ENCODE measurements at places on chromosomes 5 and 9.

DNA sequence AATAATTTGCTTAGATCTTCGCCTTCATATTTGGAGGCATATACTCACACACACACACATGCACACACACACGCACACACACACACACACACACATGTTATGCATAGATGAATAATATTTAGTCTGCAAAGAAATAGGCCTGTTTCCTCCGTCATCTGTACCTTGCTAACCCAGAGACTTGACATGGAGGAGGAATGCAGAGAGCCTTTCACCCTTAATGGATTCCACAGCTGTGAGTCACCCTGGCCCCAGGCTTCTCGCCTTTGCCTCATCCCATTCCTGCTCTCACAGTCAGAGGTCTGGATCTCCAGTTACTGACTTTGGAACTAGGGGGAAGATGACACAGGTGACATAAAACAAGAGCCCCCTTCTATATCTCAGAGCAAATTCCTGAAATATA lies 29.7 kb downstream of the ZNF462 start:
- no peaks in the 10 kb centered on the region for H3K4me1 ChIP-seq
- DNase-seq, result no peak
- no peaks in the 10 kb centered on the region for H3K36me3 ChIP-seq
- H3K4me3 ChIP-seq, result no peak overlapping the region
- H3K27ac ChIP-seq, result no peak overlapping the region

DNA sequence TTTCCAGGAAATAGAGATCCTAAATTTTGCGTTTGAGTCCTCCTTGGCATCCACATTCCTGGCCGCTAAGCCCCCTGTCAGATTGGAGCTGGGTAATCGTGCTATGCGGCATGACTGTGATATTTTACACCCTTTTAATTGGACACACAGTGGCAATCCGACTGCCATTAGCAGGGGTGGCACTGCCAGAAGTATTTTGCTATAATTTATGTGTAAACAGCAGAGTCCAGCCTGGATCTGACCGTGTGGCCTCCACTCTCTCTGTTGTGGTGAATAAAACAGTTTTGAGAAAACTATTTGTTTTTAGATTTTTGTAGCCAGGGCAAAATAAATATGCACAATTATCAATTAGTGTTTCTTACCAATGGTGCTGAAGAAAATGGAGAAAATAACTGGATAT lies 281.0 kb upstream of the IRX2 start:
- H3K4me1 ChIP-seq, result no peaks in the 10 kb centered on the region
- H3K36me3 ChIP-seq, result no peaks in the 10 kb centered on the region
- no peak for DNase-seq
- no peak overlapping the region for H3K27ac ChIP-seq

GRCh38 chr5:153276151-153276550 lies 214.3 kb upstream of the GRIA1 start:
- DNase-seq, result no peak
- H3K4me3 ChIP-seq, result no peak overlapping the region
- no peak overlapping the region for H3K27ac ChIP-seq
- H3K4me1 ChIP-seq, result no peaks in the 10 kb centered on the region
- H3K36me3 ChIP-seq, result no peaks in the 10 kb centered on the region

GRCh38 chr5:180832638-180833068 lies 28.4 kb downstream of the ZFP62 start:
- DNase-seq, result peak; percentile 59
- no peaks in the 10 kb centered on the region for H3K27me3 ChIP-seq
- H3K4me3 ChIP-seq, result peak overlapping the region; percentile 85
- H3K4me1 ChIP-seq, result peaks cover 39% of the 10 kb centered on the region

- no peak for DNase-seq
- no peaks in the 10 kb centered on the region for H3K4me1 ChIP-seq
- no peak overlapping the region for H3K27ac ChIP-seq
These were observed 34.6 kb downstream of the GADD45G start for GRCh38 chr9:89639367-89639795.

DNA sequence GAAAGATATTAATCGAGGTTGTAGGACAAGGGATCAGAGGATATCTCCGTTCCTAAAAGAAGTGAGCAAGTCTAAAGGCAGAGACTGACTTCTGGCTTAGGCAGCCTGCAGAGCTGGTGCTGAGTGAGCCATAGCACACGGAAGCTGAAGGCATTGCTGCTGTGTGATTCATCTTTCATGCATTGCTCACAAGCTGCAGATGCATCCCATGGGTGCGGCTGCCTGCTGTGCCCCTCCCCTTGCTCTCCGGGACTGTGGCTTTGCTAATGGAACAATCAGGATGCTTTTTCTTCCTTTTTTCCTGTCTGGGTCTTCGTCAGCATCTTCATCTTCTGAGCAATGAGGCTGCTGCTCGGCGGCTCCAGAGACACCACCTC lies 341.4 kb downstream of the DIRAS2 start:
- no peaks in the 10 kb centered on the region for H3K4me1 ChIP-seq
- no peak overlapping the region for H3K27ac ChIP-seq
- no peaks in the 10 kb centered on the region for H3K27me3 ChIP-seq

DNA sequence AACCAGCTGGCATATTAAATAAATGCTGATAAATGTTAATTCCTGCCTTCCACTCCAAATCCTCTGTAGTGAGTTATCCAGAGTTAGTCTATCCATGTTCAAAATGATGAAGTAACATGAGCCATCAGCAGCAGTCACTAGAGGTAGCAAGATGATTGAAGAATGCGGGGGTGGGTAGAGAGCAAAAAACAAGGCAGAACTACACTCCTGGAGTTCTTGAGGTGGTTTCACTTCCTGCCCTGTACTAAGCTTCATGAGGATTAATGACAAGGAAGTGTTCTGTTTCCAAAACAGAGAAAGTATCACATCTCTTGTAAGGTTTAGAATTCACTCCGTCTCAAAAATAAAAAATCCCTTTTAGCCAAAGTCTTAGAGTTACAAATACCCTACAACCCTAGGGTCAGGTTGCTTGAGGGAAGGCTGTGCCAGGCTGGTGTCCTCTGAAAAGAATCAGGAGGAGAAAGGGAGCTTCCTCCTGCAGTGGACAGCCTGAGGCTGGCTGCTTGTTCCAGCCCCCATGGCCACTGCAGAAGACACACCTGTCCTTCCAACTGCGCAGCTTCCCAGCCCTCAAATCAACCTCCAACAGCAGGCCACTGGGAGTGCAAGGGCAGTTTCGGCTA lies 180.2 kb downstream of the DENND1A start:
- no peak overlapping the region for H3K27ac ChIP-seq
- peak; percentile 25 for DNase-seq
- no peak overlapping the region for H3K4me3 ChIP-seq
- H3K4me1 ChIP-seq, result peaks cover 3% of the 10 kb centered on the region

GRCh38 chr5:177132136-177133095 lies 1.2 kb upstream of the NSD1 start:
- DNase-seq, result peak; percentile 47
- H3K4me1 ChIP-seq, result peaks cover 47% of the 10 kb centered on the region
- H3K4me3 ChIP-seq, result no peak overlapping the region
- no peaks in the 10 kb centered on the region for H3K27me3 ChIP-seq

DNA sequence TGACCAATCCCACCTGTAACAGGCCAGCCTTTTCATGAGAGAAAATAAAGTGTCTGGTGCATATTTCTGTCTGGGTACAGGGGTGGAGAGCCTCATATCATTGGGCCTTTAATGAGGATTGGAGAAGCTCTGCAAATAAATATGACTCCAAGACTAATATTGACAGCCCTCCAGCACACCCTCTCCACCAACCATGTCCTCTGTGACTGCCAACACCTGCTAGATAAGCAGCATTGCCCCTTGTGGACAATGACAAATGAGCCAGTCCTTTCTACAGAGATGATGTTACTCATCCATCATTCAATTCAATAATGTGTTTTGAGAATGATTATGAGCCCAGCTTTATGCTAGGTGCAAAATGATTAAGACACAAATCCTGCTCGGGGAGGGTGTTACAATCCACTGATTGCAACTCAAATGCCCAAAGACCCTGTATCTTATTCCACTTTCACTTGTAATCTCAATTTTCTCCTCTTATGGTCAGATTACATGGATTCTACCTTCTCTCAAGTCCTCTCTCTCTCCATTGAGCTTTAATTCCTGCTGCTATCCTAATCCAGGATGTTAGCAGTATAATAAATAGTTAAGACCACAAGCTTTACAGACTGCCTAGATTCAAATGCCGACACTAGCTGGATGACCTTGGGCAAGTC lies 2.1 kb upstream of the GFRA3 start:
- H3K27me3 ChIP-seq, result peaks cover 12% of the 10 kb centered on the region
- H3K36me3 ChIP-seq, result no peaks in the 10 kb centered on the region
- no peak overlapping the region for H3K4me3 ChIP-seq
- H3K4me1 ChIP-seq, result no peaks in the 10 kb centered on the region
- H3K27ac ChIP-seq, result no peak overlapping the region
- DNase-seq, result no peak

DNA sequence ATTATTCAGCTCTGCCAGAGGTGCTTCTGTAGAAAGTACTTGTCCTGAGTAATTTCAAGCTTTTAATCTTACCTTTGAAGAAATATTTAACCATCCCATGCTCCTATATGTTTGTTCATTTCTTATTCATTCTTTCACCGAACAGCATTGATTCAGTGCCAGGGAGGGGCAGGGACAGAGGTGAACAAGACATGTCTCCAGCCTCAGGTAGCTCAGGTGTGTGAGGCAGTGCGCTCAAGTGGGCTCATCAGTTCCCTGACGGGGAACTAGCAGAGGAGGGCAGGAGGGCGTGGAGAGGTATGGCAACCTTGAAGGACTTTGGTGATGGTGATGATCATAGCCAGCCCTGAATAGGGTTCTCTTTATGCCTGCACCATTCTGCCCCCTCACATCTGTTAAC lies 25.9 kb downstream of the ERGIC1 start:
- no peaks in the 10 kb centered on the region for H3K27me3 ChIP-seq
- H3K36me3 ChIP-seq, result no peaks in the 10 kb centered on the region
- H3K4me1 ChIP-seq, result no peaks in the 10 kb centered on the region
- H3K27ac ChIP-seq, result no peak overlapping the region

- H3K36me3 ChIP-seq, result no peaks in the 10 kb centered on the region
- no peak overlapping the region for H3K27ac ChIP-seq
- no peaks in the 10 kb centered on the region for H3K27me3 ChIP-seq
- H3K4me1 ChIP-seq, result no peaks in the 10 kb centered on the region
- DNase-seq, result no peak
- H3K4me3 ChIP-seq, result no peak overlapping the region
These were observed 195.6 kb downstream of the SPOCK1 start for GRCh38 chr5:137303509-137303908.

- H3K27me3 ChIP-seq, result no peaks in the 10 kb centered on the region
- DNase-seq, result no peak
These were observed 125.4 kb downstream of the MED27 start for GRCh38 chr9:131954299-131954698.

GRCh38 chr5:146832985-146833732 lies 45.4 kb downstream of the PPP2R2B start:
- DNase-seq, result no peak
- no peak overlapping the region for H3K4me3 ChIP-seq
- no peaks in the 10 kb centered on the region for H3K4me1 ChIP-seq
- no peaks in the 10 kb centered on the region for H3K36me3 ChIP-seq

DNA sequence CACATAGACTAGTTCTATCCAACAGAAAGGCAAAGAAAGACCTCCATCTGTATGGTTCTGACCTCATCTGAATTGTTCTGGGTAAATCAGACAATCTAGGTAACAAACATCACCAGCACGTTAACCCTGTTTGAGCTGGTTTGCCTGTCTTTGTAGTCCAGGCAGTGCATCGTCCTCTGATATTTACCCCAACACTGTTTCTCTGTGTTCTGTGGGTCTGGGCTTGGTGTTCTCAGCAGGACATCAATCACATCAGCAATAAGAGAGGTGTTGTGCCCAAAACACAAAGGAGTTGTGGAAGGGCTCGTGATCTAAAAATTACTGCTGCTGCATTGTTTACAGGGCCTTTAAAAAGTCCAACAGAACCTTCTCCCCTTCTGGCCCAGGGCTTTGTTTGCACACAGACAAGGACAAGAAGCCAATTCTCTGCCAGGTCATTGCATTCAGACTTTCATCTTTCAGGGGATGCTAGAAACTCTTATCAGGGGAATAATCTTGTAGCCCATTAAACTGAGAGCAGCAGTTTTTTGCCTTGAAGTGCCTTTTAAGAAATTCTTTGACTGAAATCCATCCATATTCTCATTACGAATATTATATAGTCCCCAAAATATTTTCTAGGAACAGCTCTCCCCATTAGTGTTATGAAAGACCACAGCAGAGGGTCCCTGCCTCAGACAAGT lies 30.5 kb upstream of the MAP1B start:
- peaks cover 3% of the 10 kb centered on the region for H3K27me3 ChIP-seq
- no peak overlapping the region for H3K4me3 ChIP-seq
- H3K36me3 ChIP-seq, result no peaks in the 10 kb centered on the region
- no peak for DNase-seq
- H3K4me1 ChIP-seq, result no peaks in the 10 kb centered on the region
